ENCODE measurements at places on chromosomes 6 and 20.

- DNase-seq = no peak
Measured at GRCh38 chr20:64001607-64002011, 20.7 kb downstream of the PRPF6 start.

DNA sequence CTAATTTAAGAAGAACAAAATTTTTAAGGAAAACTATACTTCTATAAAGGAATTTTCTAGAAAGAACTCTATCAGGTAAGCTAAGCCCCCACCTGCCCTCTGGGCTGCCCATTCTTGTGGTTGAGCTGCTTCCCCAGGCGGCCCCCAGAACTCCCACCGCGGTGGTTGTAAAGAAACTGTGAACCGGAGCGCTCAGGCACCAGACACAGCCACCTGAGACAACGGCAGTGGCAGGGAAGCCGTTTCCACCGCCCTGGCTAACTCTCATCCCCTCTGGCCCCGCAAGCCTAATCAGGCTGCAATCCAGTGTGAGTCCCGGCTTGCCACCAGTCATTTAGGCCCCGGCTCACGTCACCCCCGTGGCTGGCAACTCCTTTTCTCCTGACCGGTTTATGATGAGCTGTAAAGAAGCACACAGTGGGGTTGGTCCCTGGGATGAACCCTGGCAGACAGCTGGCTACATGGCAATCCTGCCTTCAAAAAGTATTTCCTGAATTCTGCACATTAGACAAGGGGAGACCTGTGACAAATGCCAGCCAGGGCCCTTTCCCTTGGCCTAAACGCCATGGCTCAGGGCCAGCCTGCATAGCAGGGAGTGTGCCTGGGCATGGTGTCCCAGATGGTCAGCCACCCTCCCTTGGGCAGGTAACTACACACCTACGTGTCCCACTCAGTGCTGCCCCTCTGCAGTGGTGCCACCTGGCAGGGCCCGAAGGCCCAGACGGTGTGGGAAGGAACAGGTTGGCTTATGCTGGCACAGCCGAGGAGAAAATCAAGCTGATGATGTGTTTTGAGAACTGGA lies 63.8 kb upstream of the GPR31 start:
- DNase-seq = no peak

- DNase-seq = no peak
Measured at GRCh38 chr6:119073307-119074051, 5.0 kb downstream of the FAM184A start.

- DNase-seq = no peak
Measured at GRCh38 chr6:132142308-132142707, 191.1 kb upstream of the CCN2 start.

DNA sequence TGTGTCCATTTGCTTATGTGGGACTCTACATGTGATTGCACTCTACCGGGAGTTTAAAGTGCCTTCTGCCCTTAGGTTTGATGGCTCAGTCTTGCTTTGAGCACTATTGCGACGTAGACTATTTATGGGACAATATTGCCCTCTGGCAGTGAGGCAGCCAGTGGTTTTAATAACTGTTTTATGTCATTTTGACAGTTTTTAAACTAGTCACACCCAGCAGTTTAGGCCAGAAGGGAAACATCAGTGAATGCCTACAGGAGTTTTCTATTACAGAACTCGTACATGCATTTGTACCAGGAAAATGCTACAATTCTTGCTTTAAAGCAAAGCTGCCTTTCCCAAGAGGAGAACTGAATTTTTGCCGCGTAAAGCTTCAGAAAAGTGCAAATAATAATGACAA lies 813.7 kb downstream of the KIF16B start:
- no peak for DNase-seq

DNA sequence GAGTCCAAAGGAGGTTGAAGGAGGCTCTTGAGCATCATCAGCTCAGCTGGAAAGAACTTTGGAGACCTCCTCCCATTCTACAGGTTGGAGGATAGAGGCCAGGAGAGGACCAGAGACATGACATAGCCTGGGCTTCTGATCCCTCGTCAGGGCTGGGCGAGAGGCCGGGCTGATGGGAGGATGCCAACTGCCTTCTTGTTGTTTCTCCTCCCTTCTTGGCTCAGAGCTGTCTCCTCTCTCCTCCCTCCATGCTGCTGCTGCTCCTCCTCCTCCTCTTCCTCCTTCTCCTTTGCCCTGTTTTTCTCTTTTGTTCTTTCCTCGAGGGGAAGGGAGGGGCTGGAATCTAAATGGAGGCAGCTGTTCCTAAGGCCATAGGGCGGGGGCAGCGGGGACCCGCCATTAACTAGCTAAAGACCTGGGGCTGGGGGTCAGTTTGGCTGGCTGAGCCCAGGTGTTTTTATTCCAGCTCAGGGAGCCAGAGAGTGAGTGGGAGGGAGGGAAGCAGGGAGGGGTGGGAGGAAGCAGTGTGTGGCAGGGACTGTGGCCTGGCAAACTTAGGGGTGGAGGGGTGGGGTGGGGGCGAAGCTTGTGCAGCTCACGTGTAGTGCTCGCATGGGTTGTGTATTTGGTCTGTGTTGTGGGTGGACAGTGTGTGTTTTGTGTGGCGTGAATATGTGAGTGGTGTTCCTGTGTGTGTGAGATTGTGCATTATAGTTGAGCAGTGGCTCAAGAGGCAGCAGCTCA lies 84.8 kb downstream of the CD40 start:
- no peak for DNase-seq

DNA sequence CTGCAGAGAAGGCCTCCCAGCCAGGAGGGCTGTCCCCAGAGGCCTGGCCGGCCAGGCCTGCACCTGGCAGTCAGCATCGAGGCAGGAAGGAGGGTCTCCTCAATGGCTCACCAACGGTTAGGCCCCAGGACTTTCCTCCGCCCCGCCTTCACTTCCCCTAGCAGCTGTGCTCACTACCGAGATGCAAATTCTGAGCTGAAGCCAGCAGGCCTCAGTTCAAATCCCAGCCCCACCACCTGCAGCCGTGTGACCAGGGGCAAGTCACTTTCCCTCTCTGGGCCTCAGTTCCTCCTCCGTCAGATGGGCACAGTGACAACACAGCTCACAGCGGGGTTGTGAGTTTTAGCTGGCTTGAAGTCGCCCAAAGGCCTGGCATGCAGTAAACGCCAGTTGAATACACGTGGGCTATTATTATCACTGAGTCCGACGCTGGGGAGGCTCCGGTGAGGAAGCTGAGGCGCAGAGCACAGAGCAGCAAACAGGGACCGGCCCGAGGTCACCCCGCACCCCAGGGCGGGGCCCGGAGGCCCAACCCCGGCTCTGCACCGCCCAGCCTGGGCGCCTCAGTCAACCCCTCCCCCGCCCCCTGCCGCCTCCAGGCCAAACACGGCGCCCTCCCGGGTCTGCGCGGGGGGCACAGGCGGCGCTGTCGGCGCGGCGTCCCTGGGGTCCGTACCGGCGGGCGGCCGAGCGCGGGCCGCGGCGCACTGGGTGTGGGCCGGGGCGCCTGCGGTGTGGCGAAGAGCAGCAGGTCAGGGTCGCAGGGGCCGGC lies 671 bp downstream of the E2F1 start:
- peak; percentile 51 for DNase-seq

GRCh38 chr6:78324213-78324612 lies 543.1 kb upstream of the IRAK1BP1 start:
- no peak for DNase-seq

DNA sequence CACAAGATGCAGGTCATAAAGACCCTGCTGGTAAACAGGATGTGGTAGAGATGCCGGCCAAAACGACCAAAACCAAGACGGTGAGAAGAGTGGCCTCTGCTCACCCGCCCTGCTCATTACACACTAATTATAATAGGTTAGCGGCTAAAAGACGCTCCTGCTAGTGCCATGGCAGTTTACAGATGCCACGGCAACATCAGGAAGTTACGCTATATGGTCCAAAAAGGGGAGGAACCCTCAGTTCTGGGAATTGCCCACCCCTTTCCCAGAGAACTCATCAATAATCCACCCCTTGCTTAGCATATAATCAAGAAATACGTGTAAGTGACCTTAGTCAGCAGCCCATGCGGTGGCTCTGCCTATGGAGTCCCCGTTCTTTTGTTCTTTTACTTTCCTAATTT lies 17.6 kb downstream of the BHLHE23 start:
- no peak for DNase-seq

DNA sequence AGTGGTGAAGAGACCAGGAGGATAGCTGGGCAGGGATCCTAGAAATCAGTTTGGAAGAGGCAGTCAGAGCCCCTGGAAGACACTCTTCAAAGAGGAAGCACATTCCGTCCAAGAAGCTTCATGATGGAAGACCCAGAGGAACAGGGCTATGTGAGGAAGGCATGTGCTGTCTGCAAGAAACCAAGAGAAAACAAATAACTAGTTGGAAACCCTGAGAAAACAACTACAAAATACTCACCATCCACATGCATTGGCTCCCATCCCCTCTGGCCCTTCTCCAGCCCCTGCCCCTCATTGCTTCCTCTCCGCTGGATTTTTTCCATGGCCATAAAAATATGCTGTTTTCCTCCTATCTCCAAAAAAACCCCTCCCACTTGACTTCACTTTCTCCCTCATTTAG lies 40.9 kb upstream of the SMOC2 start:
- no peak for DNase-seq

DNA sequence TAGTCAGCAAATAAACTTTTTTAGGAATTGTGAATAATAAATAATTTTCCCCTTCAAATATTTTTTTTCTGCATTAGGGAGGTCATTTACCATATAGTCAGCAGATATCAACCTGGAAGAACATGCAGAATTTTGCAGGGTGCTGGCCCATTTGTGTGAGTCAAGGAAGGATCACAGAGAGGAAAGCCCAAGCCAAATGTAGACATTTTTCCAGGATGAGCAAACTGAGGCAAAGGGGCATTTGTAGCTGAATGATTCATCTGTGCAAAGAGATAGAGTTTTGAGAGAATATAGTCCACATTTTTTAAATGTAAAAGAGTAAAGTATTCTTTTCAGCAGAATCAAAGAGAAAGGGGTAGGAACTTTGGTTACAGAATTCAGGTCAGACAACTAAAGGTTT lies 555.5 kb upstream of the MARCKS start:
- DNase-seq = no peak

DNA sequence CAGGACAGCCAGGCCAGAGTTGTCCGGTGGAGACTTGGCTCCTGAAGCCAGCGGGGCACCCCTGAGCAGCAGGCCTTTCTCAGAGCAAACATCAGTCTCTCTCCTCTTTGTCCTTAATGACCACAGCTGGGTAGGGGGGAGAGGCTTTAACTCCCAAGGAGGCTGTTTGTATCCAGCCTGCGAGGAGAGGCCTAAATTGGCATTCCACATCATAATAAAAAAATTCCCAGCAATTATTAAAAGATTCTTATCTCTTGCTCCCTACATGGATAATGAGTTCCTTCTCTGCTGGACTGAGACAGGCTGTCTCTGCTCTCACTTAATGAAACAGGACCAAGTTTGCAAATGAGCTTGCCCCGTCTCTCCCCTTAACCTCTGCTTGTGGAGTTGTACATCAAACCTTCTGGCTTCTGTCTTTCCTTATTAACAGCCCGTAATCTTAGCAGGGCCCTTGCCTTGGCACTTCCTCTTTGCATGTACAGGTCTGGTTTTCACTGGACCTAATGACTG lies 838.2 kb downstream of the MAFB start:
- DNase-seq = no peak
